ENCODE measurements at places on chromosomes 6 and 20.

GRCh38 chr6:122663981-122664380 lies 53.8 kb downstream of the PKIB start:
- DNase-seq: no peak

GRCh38 chr6:5205877-5206850 lies 54.6 kb downstream of the LYRM4 start:
- DNase-seq: no peak

- no peak for DNase-seq
These were observed 23.0 kb downstream of the ELOVL5 start for GRCh38 chr6:53325785-53326184.

DNA sequence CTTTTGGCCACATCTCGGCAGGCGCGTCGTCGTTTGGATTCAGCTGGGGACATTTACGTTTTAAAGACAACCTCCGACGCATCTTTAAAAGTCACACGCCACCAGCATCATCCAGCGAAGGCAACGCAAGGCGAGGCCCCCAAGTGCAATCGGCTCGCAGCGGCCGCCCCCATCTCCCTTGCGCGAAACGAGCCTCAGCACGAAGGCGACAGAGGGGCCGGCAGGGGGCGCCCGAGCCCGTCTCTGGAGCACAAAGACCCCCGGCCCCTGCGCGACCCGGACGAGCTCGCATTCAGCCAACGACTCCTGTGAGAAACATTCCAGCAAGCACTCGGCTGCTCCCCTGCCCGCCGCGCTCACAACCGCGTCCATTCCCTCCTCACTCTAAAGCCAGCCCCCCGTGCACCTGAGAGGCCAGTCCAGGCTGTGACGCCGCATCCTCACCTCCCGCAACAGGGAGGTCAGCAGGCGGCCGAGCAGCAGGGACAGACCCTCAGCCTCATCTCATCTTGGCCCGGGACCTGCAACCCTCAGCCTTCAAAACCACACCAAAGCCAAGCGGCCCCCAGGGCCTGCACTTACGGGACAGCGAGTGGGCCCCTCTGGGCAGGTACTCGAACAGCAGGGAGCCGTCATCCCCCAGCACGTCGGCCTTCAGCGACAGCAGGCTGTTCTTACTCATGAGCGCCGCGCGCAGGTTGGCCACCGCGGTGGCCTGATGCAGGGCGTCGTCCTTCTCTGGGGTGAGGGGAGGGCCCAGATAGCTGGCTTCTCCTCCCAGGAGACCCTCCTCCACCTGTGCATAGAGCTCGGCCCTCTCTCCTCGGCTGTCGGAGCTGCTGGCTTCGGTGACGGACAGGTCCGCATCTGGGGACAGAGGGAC lies 35.8 kb downstream of the SLC2A4RG start:
- DNase-seq: no peak

DNA sequence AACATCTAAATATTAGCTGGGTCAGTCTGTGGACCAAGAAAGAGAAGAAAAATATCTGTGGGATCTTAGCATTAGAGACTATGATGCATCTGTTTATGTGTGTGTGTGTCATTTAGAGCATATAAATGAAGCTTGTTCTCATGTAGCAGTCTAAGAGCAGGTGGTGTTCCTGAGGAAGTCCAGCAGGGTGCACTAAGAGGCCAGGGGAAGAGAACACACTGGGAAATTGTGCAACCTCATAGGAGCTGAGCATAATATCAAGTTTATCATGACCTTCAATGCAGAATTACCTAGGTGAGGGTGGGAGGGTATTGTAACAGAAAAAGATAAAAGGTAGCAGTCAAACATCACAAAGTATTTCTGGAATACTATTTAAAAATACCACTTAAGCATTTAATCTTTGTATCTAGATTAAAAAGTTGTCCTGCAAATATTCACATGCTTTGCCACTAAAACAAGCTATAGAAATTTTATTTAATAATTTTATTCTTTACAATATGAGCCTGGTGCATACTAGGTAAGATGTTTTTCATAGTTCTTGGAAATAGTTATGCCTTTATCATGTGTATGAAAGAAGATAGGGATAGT lies 80.5 kb downstream of the SMPDL3A start:
- DNase-seq: no peak

- DNase-seq: no peak
These were observed 132.7 kb upstream of the MAP3K7 start for GRCh38 chr6:90719321-90720195.

DNA sequence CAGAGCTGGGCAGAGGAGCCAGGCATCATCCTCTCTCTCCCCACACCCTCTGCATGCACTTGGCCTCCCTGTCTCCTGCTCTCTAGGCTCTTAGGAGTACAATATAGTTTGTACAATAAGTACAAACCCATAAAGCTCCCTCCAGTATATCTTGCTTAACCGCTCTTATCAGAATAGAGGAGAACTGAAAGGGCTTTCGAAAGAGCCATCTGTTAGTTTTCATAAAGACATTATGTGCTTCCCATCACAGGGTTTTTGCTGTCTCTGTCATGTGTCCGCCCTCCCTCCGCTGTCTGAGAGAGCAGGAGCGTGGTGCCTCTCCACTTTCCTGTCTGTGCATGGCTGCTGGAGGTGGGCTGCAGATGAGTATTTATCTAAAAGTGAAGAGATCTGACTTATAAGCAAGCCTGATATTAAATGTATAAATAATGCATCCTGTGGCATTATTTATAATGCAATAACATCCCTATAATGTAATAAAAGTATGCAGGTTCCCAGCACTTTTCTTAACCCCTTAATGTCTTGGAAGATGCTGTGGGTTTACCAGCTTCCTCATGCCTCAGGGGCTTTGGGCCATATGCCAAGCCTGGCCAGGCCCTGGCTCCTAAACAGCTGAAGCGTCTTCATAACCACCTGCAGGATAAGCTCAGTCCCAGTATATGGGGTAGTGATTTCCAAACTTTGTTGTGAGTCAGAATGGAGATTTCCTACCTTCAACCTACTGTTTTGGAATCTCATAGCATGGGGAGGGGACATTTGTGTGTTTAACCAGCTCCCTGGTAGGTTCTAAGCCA lies 297.1 kb downstream of the DHX35 start:
- no peak for DNase-seq
